Neural crest cell (in vitro differentiated cells): ENCODE measurements at places on chromosomes 5 and 9.

GRCh38 chr9:880725-881124 lies 39.2 kb downstream of the DMRT1 start:
- no peak for DNase-seq

DNA sequence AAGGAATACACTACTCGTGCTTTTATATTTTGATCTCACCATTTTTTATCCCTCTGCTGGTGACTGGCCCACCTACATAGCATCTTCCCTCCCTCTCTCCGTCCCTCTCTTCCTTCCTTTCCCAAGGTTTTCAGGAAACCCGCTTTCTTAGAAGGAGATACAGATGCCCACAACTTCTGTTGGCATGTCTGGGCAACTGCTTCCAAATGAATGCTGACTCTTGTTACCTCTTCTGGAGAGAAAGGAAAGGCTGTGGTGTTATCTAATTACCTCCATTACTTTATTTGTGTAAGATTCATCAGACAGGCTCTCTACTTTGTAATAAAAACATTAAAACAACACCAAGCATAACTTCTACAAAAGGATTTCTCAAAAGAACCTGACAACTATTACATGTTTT lies 20.2 kb downstream of the FANCC start:
- DNase-seq, result no peak

GRCh38 chr9:21616082-21616778 lies 134.1 kb upstream of the IFNE start:
- DNase-seq, result no peak

- DNase-seq, result no peak
These were observed 180.6 kb downstream of the EPB41L4A start for GRCh38 chr5:112238473-112238872.

- no peak for DNase-seq
These were observed 9.3 kb upstream of the PFDN1 start for GRCh38 chr5:140312067-140312790.

GRCh38 chr5:106314221-106314824 lies 1356.4 kb downstream of the EFNA5 start:
- no peak for DNase-seq

DNA sequence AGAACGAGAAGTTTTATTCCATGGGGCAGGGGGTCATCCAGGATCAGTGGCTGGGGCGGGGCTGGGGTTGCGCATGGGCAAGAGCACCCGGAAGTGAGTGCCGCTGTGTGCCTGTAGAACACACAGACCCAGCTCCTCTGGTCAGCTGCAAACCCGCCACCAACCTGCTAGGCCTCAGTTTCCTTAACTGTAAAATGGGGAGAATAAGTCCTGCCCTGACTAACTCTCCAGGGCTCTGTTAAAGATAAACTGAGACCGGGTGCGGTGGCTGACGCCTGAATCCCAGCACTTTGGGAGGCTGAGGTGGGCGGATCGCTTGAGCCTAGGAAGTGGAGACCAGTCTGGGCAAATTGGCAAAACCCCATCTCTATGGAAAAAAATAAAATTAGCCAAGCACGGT lies 152.2 kb downstream of the GABBR2 start:
- no peak for DNase-seq

- no peak for DNase-seq
These were observed 18.7 kb downstream of the ADAMTS13 start for GRCh38 chr9:133440874-133441273.

GRCh38 chr9:131734165-131734610 lies 5.7 kb downstream of the RAPGEF1 start:
- no peak for DNase-seq
